ENCODE measurements at places on chromosomes 7 and 10.

- DNase-seq = no peak
These were observed 172.3 kb downstream of the C1GALT1 start for GRCh38 chr7:7354674-7355073.

- no peak for DNase-seq
These were observed 13.2 kb downstream of the ATG9B start for GRCh38 chr7:151011097-151011409.

GRCh38 chr10:3866332-3866731 lies 81.3 kb upstream of the KLF6 start:
- no peak for DNase-seq

- DNase-seq = no peak
These were observed at the start of gene KMT2C for GRCh38 chr7:152435384-152436110. Gene KMT2C, minus strand, starts transcription at chr7:152436003. Its CDS starts 217 bp downstream, at chr7:152435786.

- no peak for DNase-seq
These were observed 20.4 kb downstream of the PPP2R2D start for GRCh38 chr10:131921184-131921583.

All from cortex of kidney (tissue), 1 donor.